ENCODE measurements at places on chromosomes 5 and 9.
A peak's percentile ranks its signal among the peaks of the same experiment; 100 is the strongest.

- peak; percentile 90 for DNase-seq
These were observed at the start of gene SUB1 for GRCh38 chr5:32585446-32586275. Gene SUB1, plus strand, starts transcription at chr5:32585557. Its CDS starts 2,956 bp downstream, at chr5:32588513.

DNA sequence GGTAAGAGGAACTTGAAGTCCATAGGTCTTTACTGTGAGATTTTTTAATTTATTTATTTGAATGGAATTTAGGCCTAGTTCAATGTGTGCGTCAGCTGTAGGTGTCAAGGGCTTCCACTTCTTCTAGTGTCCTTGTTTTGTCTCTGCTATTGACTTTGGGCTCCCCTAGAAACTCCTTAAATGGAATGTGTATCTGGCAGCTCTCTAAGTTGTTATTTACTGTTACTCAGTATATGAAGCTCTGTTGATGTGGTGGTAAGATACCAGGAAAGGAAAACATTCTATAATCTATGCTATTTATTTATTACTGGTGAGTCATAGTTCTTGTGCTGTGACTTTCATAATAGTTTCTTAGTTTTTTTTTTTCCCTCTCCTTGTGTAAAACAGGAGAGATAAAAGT lies 97.1 kb downstream of the GABRA1 start:
- no peak for DNase-seq

GRCh38 chr9:113634596-113635515 lies 171.3 kb downstream of the RGS3 start:
- no peak for DNase-seq

DNA sequence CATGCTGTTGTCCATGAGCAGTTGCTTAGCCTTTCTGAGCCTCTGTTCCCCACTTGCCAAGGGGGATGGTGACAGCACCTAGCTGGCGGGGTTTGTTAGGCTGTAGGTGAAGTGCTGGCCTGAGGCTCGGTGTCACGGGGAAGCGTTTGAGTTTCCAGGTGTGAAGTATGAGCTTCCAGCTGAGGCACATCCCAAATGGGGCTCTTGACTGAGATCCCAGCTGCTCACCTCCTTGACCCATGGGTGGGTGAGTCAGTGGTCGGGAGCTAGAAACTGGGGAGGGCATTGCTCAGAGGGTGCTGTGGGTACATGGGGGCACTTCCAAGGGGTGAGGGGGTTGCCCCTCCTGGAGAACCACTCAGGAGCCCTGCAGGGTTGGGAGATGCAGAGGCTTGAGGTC lies 26.4 kb upstream of the RNF130 start:
- DNase-seq = no peak

DNA sequence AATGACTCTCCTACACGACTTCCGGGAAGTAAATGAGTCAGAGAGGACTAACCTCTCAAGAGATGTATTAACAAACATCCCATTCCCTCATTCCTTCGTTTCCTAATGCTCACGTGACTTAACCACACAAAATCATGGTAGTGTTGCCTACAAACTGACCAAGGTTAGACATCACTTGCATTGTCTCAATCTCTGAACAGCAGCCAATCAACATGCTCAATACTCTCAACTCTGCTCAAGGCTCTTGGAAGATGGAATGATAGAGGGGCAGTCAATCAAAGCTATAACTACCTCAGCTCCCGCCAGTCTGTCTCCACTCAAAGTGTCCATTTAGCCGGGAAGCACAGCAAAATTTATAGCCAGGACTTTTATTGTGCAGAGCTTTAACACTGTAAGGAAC lies 143.8 kb upstream of the PIK3R1 start:
- DNase-seq = no peak

DNA sequence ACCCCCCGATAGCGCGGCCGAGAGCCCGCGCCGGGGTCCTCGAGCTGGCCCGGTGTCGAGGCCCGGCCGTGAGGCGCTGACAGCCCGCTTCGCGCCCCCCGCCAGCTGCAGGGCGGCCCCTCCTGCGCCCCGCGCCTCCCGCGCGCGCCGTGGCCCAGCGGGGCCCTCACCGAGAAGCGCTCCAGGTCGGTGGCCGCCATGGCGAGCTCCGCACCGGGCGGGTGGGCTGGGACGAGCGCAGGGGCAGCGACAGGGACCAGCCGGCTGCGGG lies 166 bp downstream of the SEPTIN8 start:
- no peak for DNase-seq

GRCh38 chr9:70229579-70229978 lies 29.2 kb upstream of the SMC5 start:
- no peak for DNase-seq

DNA sequence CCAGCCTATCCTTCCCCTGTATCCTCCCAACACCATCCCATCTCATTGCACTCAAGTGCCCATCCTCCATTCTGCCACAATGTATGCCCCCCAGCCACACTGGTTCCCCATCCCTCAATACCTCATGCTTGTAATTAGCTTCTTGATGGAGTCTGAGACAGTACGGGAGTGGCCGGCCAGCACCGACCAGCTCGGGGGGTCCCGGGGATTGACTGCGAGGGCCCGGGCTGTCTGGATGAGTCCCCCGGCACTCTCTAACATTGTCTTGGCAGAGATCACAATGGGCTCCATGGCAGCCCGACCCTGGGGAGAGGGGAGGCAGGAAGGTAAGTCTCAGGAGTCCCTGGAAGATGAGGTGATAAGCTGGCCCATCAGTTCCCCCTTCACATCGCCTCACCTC lies 17.2 kb upstream of the TPM2 start:
- DNase-seq = no peak

GRCh38 chr5:128684961-128685360 lies 146.9 kb upstream of the FBN2 start:
- no peak for DNase-seq

DNA sequence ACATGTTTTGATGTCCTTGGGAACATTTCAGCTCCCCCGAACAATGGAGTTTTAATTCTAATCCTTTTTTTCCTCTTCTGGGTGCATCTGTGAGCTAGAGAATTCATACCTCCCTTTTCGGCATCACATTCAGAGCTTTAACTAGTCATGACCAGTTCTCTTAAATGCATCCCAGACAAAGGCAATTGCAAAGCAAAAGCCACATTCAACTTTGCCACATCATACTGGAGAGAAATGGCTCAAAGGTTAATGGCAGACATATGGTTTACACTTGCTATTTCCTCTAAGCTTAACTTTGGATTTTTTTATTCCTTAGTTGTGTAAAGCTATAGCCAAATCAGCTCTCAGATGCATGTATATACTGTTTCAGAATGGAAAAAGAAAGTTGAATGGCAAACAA lies 153.3 kb downstream of the ESM1 start:
- DNase-seq = no peak

GRCh38 chr9:1050125-1050895 lies at the start of gene DMRT2:
Gene DMRT2, plus strand, starts transcription at chr9:1050357. Its CDS starts 1,257 bp downstream, at chr9:1051614.
- DNase-seq = no peak

- no peak for DNase-seq
These were observed 127.6 kb upstream of the PTCH1 start for GRCh38 chr9:95644377-95644776.

- DNase-seq = no peak
These were observed 20.8 kb downstream of the LHFPL2 start for GRCh38 chr5:78627766-78628165.

- DNase-seq = no peak
These were observed 64.5 kb upstream of the GNA14 start for GRCh38 chr9:77712533-77713130.

GRCh38 chr5:147372191-147372590 lies 137.4 kb downstream of the STK32A start:
- no peak for DNase-seq

DNA sequence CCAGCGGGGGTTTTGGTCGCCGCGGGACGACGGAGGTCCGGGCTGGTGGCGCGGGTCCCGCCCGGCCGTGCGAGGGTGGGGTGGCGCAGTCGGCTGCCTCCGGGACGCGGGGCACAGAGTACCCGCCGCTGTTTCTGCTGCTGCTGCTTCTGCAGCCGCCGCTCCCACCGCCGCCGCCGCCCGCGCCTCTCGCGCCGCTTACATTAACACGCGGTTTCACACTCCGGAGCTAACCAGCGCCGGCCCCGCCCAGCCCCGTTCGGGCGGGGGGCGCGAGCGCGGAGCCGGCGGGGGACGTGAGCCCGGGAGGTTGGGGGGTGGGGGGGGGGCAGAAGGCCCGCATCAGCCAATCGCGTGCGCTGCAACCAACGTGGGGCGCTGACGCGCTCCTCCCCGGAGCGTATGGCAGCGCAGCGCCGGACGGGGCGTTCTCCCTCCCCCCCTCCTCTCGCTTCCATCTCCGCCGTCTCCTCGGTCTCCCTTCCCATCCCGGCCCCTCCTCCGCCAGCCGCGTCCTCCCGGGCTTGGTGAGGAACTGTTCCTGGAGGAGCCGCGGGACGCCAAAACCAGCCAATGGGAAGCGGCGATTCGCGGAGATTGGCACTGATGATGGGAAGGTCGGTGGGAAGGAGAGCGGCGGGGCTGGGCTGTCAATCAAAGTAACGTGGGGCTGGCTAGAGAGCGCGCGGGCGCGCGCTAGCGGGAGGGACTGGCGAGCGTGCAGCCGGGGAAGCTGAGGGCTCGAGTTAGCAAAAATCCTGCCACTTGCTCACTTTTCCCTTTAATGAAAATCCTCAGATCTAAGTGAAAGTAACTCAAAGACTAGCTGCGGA lies at the start of gene TLE1:
Gene TLE1 (minus strand): TSS at position 205 of the 833 bp plus-strand sequence. CDS start 1,307 bp downstream, outside the sequence.
- DNase-seq = no peak

GRCh38 chr5:370959-371810 lies 49.7 kb downstream of the AHRR start:
- no peak for DNase-seq

DNA sequence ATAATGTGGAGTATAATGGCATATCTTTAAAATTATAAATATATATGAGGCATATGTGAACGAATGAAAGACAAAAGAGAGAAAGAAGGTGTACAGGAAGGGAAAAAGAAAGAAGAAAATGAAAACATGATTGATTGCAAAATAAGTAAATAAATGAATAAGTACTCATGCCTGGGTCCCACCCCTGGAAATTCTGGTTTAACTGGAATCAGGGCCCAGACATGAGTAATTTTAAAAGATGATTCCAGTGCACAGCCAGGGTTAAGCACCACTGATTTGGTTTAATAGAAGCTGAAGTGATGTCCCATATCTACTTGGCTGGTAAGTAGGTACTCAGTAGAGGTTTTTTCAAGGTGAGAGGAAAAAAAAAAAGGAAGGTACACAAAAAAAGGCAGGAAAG lies 34.0 kb upstream of the HOMER1 start:
- DNase-seq = no peak

DNA sequence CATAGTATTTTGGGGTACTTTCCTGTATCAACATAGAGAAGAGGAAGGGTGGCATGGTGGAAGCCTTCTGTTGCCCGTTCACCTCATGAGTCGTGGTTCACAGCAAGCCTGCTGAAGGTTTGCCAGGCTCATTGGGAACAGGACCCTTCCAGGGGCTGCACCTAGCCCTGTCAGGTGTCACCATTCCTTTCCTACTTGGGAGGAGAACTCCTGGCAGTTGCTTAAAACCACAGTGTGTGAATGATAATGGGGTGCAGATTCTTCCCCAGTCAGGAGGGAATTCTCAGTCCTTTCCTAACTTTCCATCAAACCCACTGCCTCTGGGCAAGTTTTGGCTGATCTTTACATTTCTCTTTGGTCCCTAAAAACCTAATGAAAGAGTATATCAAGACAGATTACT lies 99.4 kb upstream of the CTNND2 start:
- DNase-seq = no peak

- DNase-seq = peak; percentile 68
These were observed 121.2 kb upstream of the LPCAT1 start for GRCh38 chr5:1644810-1645571.

GRCh38 chr9:38768351-38768761 lies 48.4 kb upstream of the FAM240B start:
- no peak for DNase-seq

- no peak for DNase-seq
These were observed 210.5 kb downstream of the NXNL2 start for GRCh38 chr9:88745276-88746001.

GRCh38 chr5:134911285-134912206 lies 6.6 kb downstream of the PCBD2 start:
- DNase-seq = no peak

DNA sequence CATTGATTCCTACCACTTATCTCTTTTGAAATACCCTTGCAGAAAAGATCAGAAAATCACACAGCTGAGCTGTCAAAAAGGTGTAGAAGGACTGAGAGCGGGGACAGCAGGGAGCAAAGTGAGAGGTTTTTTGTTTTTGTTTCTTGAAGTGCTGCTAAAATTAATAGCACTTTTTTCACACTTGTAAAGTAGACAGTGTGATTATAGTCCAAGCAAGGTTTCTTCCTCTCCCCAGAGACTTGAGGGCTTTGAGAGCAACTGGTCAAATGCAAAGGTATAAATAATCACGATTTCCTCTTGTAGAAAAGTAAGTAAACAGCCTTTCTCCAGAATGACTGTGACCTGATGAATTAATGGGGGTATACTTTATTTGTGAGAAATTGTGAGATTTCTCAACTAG lies 326.9 kb downstream of the ZNF608 start:
- DNase-seq = no peak

DNA sequence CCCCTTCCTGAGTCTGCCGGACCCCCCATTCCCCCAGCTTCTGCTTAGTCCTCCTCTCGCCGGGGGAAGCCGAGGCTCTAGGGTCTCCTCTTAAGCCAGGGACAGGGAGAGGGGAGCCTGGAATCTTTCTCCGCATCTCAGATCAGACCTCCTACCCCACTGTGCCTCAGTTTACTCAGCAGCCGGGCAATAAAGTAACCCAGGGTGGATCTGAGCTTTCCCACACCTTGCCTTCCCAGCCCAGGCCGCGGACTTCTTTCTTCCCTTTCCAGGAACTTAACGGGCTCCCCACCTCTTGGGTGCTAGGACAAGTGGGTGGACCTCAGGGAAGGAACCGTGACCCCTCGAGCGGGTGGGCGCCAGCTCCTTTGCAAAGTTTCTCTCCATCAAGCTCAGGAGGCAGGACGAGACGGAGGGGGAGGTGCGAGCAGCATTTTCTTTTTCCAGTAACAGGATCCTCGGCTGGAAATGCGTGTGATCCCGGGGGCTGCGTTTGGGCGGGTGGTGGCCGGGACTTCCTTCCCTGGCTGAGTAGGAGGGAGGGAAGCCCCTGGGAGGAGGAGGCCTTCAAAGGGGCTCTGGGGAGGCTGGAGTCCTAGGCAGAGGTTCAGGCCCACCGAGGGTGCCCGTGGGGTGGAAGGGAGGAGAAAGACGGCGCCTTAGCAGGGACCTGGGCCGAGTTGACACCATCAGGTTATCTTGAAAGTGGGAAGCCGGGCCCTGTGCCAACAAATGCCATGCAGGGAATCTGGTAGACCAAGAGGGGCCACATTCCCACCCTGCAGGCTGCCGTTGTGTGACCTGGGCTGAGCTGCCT lies 795 bp downstream of the DAB2IP start:
- no peak for DNase-seq

DNA sequence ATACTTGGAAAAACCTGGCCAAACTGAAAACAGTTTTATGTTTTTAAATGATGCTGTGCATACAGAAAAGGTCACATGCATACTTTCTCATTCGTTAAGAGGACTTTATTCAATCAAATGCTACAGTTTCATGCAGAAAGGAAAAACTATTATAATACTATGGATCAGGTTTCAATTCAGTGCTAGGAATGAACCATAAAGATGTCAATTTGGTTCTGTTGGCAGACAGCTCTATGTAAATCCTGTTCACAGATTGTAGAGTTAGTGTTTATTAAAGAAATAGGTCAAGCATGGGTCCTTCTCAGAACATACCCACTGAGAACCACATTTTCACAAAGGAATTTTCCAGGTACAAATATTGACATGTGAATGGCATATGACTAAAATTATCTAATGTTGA lies 57.1 kb downstream of the RETREG1 start:
- no peak for DNase-seq
